ENCODE measurements at places on chromosomes 1 and 21.

DNA sequence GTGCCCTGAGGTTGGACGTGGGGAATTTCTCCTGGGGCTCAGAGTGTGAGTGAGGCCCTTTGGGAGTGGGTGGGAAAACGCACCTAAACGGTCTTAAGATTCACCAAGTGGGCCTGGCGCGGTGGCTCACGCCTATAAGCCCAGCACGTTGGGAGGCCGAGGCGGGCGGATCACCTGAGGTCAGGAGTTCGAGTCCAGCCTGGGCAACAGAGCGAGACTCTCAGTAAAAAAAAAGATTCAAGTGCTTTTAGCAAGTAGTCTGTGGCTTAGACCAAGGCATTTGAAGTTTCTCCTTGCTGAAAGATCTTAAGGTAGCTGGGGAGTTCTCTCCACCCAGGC lies 1.4 kb downstream of the RPS8 start:
- DNase-seq, result no peak

DNA sequence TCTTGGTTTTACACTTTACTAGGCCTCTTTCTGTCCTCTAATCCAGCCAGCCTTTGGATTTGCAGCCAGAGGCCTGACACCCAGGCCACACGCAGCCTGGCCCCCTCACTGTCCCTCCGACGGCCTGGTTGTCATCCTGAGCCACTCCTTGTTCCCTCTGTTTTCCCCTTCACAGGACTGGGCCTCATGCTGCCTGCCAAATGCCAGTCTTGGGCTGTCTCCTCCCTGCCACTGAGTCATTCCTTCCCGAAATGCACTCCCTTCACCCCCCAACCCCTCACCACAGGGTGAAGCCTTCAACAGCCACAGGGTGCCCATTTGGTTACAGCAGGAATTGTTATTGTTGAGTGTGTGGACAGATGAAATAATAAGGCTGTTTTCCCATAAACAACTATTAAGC lies 21.3 kb downstream of the ACOT11 start:
- no peak for DNase-seq

DNA sequence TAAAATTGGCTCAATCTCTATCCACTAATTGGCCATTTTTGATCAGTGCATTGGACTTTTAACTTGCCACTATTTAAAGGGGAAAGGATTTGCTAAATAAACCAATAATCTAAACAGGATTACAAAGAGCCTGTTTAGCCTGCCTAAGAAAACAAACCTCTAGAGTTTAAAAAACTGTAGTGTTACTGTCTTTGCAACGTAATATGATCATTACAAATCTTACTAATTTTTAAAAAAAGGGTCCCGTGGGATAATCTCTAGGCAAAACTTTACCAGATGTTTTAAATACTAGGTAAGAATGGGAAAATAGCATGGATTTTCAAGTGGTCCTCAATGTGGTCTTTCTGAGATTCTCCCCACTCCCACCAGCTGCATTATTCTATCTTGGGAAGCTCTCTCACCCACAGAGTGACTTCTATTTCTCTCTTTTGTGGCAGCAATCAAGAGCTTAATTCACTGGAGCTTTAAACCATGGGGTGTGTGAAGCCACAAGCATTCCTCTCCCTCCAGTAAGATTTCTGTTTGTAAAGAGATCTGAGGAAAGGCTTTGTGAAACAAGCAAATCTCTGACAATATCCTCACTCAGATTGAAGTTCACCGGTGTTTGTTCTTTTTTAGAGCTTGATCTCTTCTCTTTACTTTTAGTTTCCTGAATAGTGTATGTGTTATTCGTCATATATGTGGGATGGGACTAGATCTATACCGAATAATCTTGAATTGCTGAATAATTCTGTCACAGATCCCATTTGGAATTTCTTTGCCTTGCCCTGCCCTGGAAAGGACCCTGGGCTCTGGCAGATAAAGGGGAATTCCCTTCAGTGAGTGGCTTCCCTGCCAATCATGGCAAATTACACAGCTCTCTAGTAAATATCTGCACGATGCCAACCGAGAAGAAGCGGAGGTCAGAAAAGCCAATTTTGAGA lies 132.2 kb downstream of the TLR5 start:
- no peak for DNase-seq

DNA sequence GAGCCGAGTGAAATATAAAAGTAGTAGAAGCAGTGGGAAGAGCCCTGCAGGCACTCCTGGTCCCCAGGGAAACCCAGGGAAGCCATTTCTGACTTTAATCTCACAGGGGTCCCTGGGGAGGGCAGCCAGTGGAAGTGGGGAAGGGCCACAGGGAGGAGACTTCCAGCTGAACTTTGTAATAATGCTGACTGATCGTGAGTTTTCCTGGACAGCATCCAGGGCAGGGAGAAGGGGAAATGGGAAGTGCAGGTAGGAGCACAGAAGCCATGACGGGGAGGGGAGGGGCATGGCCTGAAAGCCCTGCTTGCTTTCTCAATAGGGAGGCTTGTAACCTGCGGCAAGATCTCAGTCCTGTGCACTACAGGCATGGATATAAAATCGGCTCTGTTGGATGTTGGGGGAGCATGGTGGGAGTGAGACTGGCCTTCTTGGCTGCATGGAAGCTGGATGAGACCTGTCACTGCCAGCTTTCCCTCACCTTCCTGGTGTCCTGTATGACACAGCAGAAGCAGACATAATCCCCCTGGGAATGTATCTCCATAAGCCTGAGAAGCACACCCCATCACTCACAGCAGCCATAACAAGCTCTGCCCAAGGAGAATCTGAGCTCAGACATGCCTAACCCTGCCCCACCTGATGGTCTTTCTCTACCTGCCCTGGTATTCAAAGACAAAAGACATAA lies 15.1 kb upstream of the MX1 start:
- DNase-seq, result no peak

DNA sequence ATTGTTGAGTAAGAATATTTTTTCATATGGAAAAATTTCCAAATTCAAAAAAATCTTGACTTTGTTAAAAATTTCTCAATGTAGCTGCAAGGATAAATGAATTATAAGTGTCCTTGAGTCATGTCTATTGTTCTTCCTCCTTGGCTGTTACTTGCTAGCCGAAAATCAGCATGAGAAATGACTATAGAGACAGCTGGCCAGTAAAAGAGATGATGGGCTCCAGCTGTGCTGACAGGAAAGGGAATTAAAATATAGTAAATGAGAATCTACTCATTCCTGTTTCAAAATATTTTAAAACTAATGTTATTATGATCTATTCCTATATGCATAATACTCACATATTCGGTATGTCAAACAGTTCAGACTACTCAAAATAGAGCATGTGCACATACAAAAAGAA lies 1292.6 kb downstream of the BRINP3 start:
- DNase-seq, result no peak

DNA sequence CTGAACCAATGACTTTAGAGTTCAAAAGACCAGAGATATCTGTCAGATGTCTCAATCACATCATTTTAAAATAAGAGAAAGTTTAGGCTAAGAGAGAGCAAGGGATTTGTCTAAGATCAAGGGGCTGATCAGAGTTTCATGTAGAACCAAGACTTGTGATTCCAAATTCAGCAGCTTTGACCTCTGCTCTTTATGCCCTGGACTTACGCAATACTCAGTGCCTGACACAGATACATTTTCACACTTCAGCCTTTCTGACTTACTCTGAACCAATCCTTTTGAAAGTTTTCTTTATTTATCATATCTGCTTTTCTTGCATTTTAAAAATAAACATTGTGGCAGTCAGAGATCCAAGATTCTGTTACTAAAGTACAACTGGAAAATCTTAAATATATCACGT lies 428.0 kb downstream of the PLPP3 start:
- DNase-seq, result no peak

- DNase-seq, result no peak
Measured at GRCh38 chr1:97913506-97914139, 7.2 kb downstream of the DPYD start.

GRCh38 chr1:55131801-55132200 lies 83.4 kb downstream of the USP24 start:
- no peak for DNase-seq

GRCh38 chr1:79293611-79294010 lies 287.1 kb upstream of the ADGRL4 start:
- no peak for DNase-seq

- DNase-seq, result no peak
Measured at GRCh38 chr1:86156566-86157455, at the start of gene COL24A1. TSS of gene COL24A1 (minus strand) at chr1:86156772. CDS start at chr1:86156396, 376 bp downstream.

- DNase-seq, result no peak
Measured at GRCh38 chr1:50264590-50264989, 155.9 kb downstream of the ELAVL4 start.

- no peak for DNase-seq
Measured at GRCh38 chr1:183622884-183623785, 12.4 kb downstream of the ARPC5 start.

- DNase-seq, result no peak
Measured at GRCh38 chr21:29025328-29025713, 853 bp downstream of the USP16 start.
